ENCODE measurements at places on chromosomes 13 and 19.

DNA sequence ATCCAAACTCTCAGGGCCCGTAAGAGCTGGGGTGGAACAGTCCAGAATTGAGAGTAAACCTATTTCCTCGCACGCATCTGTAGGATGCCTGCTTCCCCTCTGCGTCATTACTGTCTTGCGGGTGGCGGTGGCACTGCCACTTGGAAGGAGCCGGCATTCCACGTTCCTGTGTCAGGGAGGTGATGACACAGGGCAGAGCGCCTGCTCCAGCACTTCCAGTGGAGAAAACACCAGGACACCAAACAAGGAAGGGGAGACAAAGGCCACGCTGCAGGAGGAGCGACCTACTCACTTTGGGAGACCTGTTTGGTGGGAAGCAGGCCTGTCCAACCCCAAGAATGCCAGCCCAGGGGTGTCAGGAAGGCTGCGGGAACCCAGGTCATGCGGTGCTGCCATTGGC, 37.1 kb downstream of the PBX4 start:
- DNase-seq, result no peak

DNA sequence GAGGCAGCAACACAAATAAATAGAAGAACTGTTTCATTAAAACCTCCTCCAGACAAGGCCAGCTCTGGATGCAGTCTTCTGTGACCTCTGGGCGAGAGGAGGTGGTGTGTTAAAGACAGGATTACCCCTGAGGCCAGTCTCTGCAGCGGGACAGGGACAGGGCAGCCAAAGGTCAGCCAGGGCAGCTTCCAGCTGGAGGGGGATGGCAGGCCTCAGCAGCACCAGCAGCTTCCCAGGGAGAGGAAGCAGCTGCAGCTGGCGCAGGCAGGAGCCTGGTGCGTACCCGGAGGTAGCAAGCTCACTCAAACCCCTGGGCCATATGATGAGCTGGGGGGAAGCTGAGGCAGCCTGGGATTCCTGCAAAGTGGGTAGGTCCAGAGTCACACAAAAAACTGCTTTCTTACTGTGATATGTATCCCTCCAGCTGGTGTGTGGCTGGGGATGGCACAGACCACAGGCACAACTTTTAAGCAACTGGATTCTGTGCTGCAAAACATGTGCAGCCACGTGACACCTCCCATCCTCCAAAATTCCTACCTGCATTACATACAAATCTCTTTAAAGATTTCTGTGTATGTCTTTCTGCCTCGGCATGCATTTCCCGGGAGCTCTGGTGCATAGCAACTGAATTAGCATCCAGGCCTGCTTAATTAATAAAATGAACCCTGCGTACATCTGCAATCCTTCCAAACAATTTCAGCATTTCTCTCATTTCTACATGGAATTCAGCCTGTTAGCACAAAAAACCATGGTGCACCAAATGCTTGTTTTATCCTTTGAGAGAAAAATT, 238.3 kb upstream of the MAB21L1 start:
- DNase-seq, result no peak

GRCh38 chr13:109401891-109402290, 384.5 kb downstream of the IRS2 start:
- DNase-seq, result no peak

GRCh38 chr13:32445461-32445860, 17.5 kb upstream of the N4BP2L1 start:
- no peak for DNase-seq

GRCh38 chr19:20423381-20424197, 142.0 kb downstream of the ZNF737 start:
- no peak for DNase-seq

GRCh38 chr13:91196958-91197357, 150.5 kb upstream of the MIR17HG start:
- DNase-seq, result no peak

DNA sequence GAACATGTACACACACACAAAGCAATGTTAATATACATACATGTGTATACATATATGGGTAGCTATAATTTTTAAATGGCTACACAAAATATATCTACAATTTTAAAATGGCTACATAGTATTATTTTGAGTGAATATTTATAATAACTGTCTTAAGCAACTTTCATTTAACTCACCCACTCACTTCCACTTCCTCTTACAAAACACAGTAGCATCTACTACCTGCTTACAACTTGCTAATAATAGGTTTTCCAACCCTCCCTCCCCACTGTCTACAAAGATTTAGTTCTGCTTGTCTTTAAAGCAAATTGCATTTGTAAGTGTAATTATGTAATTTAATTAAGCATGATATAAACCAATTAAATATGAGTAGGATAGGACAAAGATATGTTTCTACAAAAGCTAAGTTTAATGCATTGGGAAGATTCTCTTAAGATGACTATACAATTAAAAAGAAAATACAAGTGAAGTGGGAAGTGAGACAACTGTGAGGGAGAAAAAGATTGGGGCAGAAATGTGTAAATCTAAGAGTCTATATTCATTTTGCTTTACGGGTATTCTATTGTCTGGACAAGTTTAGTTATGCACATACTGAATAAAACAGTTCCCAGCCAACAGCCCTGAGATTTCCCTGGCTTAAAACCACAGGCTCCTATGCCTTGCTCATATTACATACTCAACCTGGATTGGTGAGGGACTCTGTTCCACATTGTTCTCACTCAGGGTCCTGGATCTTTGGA, 583.1 kb downstream of the EFNB2 start:
- DNase-seq, result no peak

DNA sequence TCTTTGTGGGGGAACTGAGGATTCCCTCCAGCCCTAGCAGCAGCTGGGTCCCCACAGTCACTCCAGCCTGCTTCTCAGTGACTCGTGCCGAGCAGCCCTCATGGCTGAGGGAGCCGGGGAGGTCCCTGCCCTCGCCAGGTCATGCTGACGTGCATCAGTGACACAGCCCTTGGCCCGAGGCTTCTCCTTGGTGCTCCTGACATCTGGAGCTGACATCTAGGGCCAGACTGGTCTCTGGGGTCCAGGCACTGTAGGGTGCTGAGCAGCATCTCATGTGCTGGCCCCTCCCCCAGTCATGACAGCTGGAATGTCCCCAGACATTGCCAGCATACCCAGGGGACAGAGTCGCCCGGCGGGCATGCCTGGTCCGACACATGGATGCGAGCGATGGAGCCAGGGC, 14.4 kb downstream of the COMP start:
- DNase-seq, result no peak

- no peak for DNase-seq
These were observed 87.2 kb downstream of the RXFP2 start for GRCh38 chr13:31826521-31826920.

DNA sequence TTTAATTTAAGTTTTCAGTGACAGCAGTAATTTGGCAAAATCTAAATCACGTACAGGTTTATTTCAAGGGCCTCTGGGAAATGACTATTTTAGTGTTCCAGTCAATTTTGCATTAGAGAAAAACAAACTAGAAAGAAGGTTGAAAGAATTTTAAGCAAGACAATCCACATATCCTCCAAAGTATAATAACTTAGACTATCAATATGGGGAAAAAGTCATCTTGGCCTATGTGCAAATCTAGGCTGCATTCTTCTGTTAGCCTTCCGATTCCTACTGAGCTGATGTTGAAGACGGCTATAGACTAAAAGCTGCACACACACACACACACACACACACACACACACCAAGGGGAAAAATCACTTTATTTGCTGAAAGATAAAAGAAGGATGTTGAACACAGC, 81.3 kb downstream of the SLITRK6 start:
- no peak for DNase-seq

- DNase-seq, result no peak
These were observed 384.4 kb downstream of the DLEU7 start for GRCh38 chr13:50459046-50459445.

- DNase-seq, result no peak
These were observed 7.9 kb downstream of the GIPC3 start for GRCh38 chr19:3593156-3593555.

GRCh38 chr13:44044547-44045179, 165.0 kb downstream of the LACC1 start:
- no peak for DNase-seq

DNA sequence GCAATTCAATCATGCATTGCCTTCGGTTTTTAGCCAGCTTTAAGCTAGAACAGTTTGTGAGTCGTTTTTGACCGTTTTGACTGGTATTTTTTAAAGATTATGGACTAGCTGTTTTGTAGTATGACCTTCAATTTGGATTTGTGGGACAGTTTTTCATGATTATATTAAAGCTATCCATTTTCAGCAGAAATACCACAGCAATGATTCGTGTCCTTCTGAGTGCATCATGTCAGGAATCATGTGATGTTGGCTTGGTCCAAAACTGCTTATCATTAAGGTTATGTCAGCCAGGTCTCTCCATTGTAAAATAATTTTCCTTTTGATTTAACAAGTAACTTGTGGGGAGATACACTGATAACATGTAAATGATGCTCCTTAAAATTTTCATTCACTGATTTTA, 229.0 kb downstream of the POSTN start:
- no peak for DNase-seq

DNA sequence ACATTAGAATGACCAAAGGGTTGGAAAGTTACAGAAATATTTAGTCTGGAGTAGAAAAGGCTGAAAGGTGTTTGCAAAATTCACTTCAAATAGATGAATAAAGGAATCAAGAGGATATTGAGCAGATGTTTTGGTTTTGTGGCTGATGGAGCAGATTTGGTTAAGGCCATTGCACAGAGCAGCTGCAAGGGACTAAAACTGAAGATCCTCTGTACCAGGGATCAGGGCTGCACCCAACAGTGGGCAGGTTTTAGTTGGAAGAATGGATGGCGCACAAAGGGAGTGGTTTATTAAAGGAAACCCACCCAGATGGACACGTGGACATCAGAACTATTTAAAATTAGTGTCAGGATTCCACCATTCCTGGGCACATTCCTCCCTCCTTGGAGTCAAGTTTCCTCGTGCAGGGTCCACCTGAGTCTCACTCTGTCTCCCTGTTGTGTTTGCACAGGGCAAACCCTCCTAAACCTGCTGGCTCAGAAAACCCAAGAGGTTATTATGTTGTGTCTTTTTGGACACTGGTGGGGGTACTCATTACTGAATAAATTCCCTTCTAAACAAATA, 9.2 kb upstream of the UBAC2 start:
- DNase-seq, result no peak

DNA sequence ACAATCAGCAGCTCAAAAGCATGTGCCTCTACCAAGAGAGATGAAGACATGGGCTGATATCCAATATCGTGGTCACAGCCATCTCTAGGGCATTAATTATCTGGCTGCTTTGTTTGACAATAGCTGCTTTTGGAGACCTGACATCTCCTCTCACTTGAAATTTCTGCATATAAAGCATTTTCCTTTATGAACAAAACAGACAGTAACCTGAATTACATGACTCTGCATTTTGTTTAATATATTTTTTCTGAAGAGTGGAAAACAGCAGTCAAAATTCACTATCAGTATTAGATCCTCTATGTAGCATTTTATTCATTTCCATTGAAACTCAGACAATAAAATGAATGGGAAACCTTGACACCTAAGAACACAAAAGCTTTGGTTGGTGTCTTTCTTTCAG, 42.4 kb upstream of the ESD start:
- DNase-seq, result no peak

GRCh38 chr13:52103386-52103785, 25.5 kb downstream of the NEK5 start:
- no peak for DNase-seq

DNA sequence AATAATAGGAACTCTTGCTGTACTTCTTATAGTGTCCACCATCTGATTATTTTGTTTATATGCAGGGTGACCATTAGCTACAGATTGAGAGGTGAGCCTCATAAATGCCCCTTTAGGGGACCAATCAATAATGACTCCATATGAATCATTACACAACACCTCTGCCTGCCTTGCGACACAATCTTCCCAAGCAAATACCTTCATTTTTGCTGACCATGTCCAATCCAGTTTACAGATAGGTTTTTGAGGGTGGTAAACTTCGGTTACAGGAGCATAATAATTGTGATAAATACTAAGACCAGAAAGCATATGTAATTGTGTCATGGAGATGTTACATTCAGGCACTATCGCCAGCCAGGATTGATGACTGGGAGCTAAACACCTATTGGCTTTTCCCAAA, 23.6 kb upstream of the IL17D start:
- no peak for DNase-seq

- no peak for DNase-seq
These were observed 204.4 kb downstream of the LACC1 start for GRCh38 chr13:44084146-44084545.

- DNase-seq, result peak; percentile 60
These were observed 3.3 kb upstream of the RPL36 start for GRCh38 chr19:5686647-5687359.

- no peak for DNase-seq
These were observed 381.2 kb upstream of the SLITRK1 start for GRCh38 chr13:84263354-84264069.

- DNase-seq, result no peak
These were observed 3.5 kb downstream of the ELANE start for GRCh38 chr19:855566-856120.

DNA sequence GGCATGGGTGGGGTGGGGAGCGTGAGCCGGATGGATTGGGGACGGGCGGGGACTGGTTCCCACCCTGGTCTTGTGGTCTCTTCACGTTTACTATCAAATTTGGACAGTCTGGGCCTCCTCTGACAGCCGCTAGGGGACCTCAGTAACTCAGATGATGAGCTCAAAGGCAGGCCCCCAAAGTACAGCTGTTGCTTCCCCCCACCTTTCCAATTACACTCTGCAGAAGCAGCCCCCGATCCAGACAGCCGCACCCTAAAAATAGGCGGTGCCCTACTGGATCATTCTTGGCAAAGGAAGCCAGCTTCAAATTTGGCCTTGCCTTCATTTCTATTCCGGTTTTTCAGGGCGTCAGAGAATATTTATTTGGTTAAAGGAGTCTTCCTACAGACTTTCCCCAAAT, 1.9 kb upstream of the FOXO1 start:
- DNase-seq, result no peak

GRCh38 chr13:75316427-75316826, 165.5 kb downstream of the TBC1D4 start:
- no peak for DNase-seq

- no peak for DNase-seq
These were observed 19.6 kb downstream of the HMGB1 start for GRCh38 chr13:30446126-30446500.

DNA sequence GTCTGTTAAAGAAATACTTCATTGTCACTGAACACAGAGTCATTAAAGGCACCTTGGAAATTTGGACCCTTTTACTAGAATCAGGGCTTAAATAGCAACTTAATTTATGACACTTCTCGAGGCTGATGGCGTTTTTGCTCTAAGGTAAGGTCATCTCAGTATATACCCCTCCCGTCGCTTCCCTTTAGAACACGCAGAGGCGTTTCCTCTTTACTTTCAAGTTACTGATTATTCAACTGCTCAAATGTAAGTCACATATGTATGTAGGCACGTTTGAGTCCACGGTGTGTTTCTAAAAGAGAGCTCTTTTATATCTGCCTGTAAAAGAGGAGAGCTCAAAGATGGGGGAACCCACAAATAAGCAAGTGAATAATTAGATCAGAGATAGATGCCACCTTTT, 181.5 kb downstream of the TSHZ3 start:
- no peak for DNase-seq

- no peak for DNase-seq
These were observed 45.0 kb downstream of the SLC7A1 start for GRCh38 chr13:29550430-29550988.

- peak; percentile 54 for DNase-seq
These were observed 1.7 kb upstream of the ELANE start for GRCh38 chr19:850221-850978.

Data from NCI-H1417 treated with DMSO at 0.1 percent for 48 hours (cell line).